Breast epithelium (tissue), 4 donors: ENCODE measurements at places on chromosomes 1 and 21.
A peak's percentile ranks its signal among the peaks of the same experiment; 100 is the strongest.

DNA sequence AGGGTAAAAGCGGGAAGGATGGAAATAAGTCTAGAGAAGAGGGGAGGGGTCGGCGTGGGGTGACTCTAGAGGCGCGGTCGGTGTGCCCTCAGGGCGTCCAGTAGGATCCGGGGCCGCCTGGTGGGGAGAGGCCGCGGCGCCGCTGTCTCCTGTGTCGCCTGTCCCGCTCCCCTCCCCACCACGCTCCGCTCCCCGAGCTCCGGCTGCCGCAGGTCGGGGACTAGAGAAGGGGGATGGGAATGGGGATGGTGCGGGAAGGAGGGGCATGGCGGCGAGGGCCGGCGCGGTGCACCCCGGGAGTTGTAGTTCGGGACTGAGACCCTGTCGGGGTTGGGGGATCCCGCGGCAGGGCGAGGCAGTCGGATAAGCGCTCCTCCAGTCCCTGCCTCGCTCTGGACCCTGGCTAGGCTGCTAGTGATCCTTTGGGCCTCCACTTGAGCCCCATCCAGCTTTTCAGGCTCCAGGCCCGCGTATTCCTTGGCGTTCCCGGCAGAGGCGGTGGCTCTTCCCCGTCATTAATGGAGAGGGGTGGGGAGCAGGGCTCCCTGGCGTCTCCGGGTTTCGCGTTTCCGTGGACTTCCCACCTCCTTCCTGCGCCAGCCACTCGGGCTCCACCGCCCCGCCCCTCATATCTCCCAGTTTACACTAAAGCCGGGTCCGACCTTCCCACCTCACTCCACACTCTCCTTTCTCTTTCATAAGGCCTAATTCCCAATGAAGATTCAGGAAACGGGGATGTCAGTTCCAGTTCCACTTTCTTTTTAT, at the start of gene ENTREP3:
Gene ENTREP3 (minus strand): TSS at position 241 of the 765 bp plus-strand sequence. CDS start 606 bp downstream, outside the sequence.
- H3K27ac ChIP-seq = peak within 1 kb of the TSS; percentile 96
- H3K27me3 ChIP-seq = no peaks in the 10 kb centered on the region
- DNase-seq = peak; percentile 87
- H3K4me3 ChIP-seq = peak within 1 kb of the TSS; percentile 95
- H3K4me1 ChIP-seq = peaks cover 7% of the 10 kb centered on the region

DNA sequence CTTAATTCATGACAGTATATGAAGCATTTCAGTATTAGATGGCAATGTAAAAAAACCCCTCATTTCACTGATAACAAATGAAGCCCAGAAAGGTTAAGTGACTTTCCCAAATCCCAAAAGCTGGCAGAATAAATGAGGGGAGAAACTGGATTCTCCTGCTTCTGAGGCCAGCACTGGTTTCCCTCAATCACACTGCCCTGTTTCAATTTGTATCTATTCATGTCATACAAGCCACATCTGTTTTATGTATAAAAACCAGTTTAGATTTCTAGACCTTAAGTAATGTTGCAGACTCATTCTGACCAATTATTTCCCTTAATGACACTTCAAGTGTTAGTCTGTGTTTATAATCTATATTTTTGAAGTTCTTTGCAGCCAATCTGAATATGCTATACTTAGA, 16.8 kb downstream of the PLPPR4 start:
- no peak overlapping the region for H3K27ac ChIP-seq
- no peak overlapping the region for H3K4me3 ChIP-seq
- no peaks in the 10 kb centered on the region for H3K27me3 ChIP-seq
- no peaks in the 10 kb centered on the region for H3K4me1 ChIP-seq
- no peak for DNase-seq

DNA sequence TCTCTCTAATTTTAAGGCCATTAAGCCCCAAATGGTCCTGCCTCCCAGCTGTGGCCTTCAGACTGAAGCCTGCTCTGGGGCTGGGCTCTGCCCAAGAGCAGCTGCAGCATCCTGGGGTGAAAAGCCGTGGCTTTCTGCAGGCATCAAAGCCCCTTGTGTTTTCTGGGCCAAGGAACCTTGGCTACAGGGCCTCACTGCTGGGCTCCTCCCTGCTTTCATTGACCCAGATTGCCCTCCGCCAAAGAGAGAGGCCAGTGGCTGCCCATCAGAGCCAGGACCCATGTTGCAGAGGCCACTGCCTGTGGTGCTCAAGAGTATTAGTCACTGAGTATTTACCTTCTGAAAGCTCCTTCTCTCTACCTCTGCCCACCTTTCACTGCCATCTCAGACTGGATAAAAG, 1.6 kb downstream of the ZNF648 start:
- no peak overlapping the region for H3K4me3 ChIP-seq
- H3K36me3 ChIP-seq = no peaks in the 10 kb centered on the region
- H3K27ac ChIP-seq = no peak overlapping the region
- no peaks in the 10 kb centered on the region for H3K27me3 ChIP-seq
- H3K4me1 ChIP-seq = no peaks in the 10 kb centered on the region

- DNase-seq = peak; percentile 87
- no peaks in the 10 kb centered on the region for H3K27me3 ChIP-seq
- peaks cover 3% of the 10 kb centered on the region for H3K4me1 ChIP-seq
- H3K4me3 ChIP-seq = peak within 1 kb of the TSS; percentile 90
Observed at GRCh38 chr1:110209715-110210603, at the start of gene KCNC4. TSS of gene KCNC4 (plus strand) at chr1:110210314. CDS start at chr1:110211500, 1,186 bp downstream.

- no peak overlapping the region for H3K27ac ChIP-seq
- H3K4me1 ChIP-seq = no peaks in the 10 kb centered on the region
Observed at GRCh38 chr1:160884579-160884978, 401 bp downstream of the ITLN1 start.

DNA sequence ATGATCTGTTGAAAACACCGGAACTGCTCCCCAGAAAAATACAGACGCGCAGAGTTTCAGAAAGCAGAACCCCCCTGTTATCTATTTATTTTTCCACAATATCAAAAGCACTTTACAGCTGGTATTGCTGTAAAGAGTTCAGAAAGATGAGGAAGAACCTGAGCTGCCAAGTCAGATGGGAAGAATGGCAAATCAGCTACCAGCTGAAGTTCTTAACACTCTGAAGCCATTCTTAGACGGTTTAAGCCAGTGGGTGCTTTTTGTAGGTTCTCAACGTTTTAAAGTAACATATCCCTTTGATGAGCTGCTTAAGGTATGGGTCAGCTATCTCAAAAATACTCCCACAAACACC, 714 bp upstream of the AKIRIN1 start:
- H3K36me3 ChIP-seq = no peaks in the 10 kb centered on the region
- no peak for DNase-seq
- no peaks in the 10 kb centered on the region for H3K27me3 ChIP-seq
- H3K4me3 ChIP-seq = peak overlapping the region; percentile 98

- DNase-seq = peak; percentile 61
- no peaks in the 10 kb centered on the region for H3K27me3 ChIP-seq
- peak overlapping the region; percentile 100 for H3K4me3 ChIP-seq
- H3K36me3 ChIP-seq = no peaks in the 10 kb centered on the region
- H3K4me1 ChIP-seq = peaks cover 5% of the 10 kb centered on the region
- H3K27ac ChIP-seq = peak overlapping the region; percentile 99
Observed at GRCh38 chr1:32014199-32014947, 705 bp downstream of the KHDRBS1 start.

DNA sequence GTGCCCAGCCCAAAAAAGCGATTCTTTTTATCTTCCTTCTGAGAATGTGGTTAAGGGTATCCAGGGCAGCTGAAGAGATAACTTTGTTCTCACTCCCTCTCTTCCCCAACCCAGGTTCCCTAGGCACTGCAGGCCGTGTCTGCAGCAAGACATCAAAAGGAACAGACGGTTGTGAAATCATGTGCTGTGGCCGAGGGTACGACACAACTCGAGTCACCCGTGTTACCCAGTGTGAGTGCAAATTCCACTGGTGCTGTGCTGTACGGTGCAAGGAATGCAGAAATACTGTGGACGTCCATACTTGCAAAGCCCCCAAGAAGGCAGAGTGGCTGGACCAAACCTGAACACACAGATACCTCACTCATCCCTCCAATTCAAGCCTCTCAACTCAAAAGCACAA, 11.4 kb downstream of the WNT2B start:
- no peak for DNase-seq
- no peak overlapping the region for H3K4me3 ChIP-seq
- no peaks in the 10 kb centered on the region for H3K27me3 ChIP-seq
- H3K4me1 ChIP-seq = no peaks in the 10 kb centered on the region
- H3K36me3 ChIP-seq = no peaks in the 10 kb centered on the region

DNA sequence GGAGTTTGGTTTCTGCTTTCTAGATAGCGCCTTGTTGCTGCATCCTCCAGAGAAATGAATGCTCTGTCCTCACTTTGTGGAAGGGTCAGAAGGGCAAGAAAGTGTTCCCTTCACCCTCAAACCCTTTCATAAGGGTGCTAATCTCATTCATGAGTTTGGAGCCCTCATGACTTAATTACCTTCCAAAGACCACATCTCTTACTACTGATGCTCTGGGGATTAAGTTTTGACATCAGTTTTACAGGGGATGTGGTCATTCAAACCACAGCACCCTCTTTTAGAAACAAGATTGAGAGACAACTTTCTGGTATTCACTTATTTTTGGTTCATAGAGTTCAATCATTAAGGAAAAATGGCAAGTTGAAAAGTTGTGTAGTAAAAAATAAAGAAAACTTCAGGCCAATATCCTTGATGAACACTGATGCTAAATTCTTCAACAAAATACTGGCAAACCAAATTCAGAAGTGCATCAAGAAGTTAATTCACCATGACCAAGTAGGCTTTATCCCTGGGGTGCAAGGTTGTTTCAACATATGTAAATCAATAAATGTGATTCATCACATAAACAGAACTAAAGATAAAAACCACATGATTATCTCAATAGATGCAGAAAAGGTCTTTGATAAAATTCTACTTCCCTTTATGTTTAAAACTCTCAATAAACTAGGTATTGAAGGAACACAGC, 442.1 kb downstream of the PTBP2 start:
- no peak overlapping the region for H3K4me3 ChIP-seq
- no peaks in the 10 kb centered on the region for H3K36me3 ChIP-seq
- no peaks in the 10 kb centered on the region for H3K4me1 ChIP-seq
- no peak for DNase-seq

GRCh38 chr21:39788383-39788782, 43.4 kb downstream of the IGSF5 start:
- peak; percentile 82 for DNase-seq
- no peaks in the 10 kb centered on the region for H3K4me1 ChIP-seq

DNA sequence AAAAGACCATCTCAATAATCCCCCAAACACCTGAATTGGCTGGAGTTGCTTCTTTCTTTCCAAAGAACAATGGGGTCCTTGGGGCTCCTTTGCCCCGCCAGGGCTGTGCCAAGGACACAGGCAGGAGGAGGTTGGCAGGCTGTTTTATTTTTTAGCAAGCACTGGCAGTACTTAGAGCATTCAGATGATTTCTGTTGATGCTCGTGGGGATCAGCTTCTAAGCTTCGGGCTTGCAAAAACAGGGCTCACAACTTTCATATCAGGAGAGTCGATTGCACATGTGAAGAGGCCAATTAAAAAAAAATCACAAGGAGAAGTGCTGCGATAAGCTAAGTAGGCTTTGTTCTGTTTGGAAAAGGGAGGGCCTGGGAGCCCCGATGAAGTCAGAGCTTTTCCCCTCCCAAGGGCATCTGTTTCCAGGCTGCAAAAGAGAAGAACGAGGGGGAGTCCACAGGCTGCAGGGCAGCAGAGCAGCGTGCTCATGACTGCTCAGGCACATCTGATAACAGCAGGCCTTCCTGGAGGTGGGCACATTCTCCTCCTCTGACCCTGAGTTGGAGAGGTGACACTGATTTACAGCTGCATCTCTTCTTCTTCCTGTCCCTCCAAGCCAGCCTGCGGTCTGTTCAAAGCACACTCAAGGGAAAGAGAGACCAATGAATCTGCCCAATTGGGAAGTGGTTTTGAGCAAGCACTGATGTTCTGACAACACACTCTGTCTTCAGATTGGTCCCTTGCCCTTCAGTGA, 27.3 kb upstream of the BCAR3 start:
- H3K27me3 ChIP-seq = no peaks in the 10 kb centered on the region
- no peak for DNase-seq
- H3K36me3 ChIP-seq = no peaks in the 10 kb centered on the region
- H3K4me1 ChIP-seq = no peaks in the 10 kb centered on the region
- no peak overlapping the region for H3K27ac ChIP-seq
- H3K4me3 ChIP-seq = no peak overlapping the region

DNA sequence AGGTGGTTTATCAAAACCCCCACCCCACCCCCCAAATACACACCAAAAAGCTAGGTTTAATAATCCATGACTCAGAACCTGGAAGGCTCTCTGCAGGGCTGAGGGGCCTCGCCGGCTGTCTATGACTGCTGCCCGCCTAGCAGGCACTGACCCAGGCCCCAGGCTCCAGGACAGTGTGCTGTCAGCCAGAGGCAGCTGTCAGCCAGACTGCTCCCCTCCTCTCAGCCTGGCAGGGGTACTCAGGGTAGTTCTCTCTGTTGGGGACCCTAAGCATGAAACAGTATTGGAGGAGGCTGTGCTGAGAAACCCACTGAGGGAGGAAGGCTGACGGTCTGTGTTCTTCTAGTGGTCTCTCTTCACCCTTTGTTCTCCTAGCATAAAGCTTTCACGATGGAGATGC, 90.3 kb downstream of the CCDC185 start:
- H3K4me3 ChIP-seq = no peak overlapping the region
- H3K27me3 ChIP-seq = no peaks in the 10 kb centered on the region
- no peaks in the 10 kb centered on the region for H3K36me3 ChIP-seq
- no peak overlapping the region for H3K27ac ChIP-seq

DNA sequence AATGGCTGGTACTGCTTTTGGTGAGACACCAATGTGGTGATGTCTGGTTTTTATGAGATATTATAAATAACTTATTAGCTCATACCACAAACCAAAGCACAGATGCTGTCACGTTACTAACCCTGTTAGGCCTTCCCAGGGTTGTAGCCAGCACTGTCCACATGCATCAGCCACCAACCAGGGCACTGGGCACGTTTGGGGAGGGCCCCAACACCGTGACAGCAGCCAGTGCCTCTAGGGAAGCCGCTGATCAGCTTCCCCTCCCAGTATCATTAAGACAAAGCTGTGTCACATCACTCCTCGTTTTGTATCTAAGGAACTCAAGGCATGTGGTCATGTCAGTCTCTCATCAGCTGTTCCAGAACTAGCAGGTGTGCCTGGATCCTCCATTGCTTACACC, 13.9 kb downstream of the URB1 start:
- H3K27ac ChIP-seq = no peak overlapping the region
- no peak for DNase-seq
- H3K4me3 ChIP-seq = no peak overlapping the region
- H3K4me1 ChIP-seq = no peaks in the 10 kb centered on the region
- no peaks in the 10 kb centered on the region for H3K27me3 ChIP-seq
- peaks cover 6% of the 10 kb centered on the region for H3K36me3 ChIP-seq
